ENCODE measurements at places on chromosomes 6 and 20.

DNA sequence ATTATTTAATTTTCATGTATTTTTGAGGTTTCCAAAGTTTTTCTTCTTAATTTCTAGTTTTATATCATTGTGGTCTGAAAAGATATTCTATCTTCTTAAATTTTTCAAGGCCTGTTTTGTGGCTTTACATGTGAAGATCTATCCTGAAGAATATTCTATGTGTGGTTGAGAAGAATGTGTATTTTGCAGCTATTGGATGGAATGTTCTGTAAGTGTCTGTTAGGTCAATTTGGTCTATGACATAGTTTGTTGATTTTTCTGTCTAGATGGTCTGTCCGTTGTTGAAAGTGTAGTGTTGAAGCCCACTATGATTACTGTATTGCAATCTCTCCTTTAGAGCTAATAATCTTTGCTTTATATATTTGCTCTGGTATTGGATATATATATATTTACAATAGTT lies 125.7 kb downstream of the CRYBG1 start:
- no peak for DNase-seq

DNA sequence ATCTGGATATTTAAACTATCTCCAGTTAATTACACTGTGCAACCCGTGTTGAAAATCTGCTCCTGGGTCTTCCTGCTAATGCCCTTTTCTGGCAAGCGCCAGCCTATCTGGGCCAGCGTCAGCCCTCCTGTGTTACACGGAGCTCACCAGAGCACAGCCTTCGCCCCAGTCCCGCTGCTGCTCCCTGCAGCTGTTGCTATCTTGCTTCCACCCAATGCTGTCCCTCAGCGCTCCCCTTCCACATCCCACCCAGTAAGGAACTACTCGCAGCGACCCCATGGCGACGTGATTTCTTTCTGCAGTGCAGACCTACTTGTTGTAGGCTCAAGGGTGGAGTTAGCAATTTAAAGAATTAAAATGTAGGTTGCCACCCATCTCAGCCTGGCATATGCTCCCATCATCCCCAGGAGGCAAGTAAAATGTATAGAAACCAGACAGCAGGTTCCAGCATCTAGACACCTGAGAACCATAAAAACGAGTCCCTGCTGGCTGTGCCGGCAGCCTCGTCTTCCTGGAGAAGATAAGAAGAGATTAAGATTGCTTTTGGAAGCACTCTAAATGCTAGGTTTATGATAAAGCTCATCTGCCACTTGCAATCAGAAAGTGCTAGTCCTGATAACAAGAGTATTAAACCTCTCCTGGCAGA lies 254.3 kb upstream of the FOXQ1 start:
- no peak for DNase-seq

DNA sequence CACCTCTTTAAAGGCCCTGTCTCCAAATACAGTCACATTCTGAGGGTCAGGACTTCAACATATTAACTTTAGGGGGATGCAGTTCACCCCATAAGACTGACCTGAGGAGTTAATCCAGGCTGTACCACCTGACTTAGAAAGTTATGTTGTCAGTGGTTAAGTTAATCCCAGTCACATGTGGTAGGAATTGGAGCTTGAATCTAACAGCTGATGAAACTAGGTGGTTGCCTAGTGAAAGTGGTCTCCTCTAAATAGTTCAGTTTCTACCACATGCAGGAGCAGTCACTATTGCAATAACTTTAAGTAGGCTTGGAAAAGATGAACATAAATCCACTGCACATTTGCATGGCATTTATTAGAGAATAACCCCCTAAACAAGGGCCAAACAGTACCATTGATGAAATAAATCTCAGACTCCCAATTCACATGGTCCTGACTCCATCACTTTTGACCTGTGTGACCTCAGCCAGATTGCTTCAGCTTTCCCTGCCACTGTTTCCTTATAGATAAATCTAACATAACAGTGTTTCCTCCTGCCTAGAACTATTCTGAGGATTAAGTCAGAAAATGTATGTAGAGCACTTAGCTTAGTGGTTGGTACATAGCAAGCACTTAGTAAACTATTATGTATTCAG lies 20.1 kb downstream of the SAMD5 start:
- no peak for DNase-seq

DNA sequence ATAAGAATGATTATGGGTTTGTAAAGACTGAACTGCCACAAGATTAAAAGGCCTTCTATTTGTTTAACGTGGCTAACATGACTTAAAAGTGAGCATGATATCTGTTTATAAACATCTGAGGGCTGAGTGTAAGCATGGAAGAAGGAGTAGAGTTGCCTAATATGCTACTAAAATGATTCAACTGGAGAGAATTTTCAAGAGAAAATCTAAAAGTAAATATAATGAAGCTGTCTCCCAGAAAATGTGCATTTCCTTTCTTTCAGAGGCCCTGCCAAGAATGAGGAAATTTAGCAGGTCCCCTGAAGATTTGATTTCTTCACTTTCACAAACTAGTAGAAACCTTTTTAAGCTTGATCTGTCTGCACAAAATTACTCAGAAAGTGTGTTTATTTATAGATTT lies 4.2 kb upstream of the EYA4 start:
- no peak for DNase-seq

DNA sequence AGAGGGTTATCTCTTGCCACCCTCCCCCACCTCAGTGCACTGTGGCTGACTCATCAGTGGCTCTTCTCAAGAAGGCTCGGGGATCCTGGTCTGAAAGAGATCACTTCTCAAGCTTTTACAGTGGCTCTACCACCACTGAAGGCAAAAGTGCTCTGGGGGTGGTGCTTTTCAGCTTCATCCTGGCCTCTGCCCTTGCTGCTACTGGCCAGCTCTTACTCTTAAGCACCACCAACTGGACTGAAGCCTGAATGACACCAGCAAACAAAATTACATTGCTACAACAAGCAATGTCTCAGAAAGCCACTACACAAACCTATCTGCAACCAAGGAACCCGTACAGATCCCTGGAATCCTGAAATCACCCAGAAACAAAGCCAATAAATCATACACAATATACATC lies 402.1 kb downstream of the EPHA7 start:
- no peak for DNase-seq

DNA sequence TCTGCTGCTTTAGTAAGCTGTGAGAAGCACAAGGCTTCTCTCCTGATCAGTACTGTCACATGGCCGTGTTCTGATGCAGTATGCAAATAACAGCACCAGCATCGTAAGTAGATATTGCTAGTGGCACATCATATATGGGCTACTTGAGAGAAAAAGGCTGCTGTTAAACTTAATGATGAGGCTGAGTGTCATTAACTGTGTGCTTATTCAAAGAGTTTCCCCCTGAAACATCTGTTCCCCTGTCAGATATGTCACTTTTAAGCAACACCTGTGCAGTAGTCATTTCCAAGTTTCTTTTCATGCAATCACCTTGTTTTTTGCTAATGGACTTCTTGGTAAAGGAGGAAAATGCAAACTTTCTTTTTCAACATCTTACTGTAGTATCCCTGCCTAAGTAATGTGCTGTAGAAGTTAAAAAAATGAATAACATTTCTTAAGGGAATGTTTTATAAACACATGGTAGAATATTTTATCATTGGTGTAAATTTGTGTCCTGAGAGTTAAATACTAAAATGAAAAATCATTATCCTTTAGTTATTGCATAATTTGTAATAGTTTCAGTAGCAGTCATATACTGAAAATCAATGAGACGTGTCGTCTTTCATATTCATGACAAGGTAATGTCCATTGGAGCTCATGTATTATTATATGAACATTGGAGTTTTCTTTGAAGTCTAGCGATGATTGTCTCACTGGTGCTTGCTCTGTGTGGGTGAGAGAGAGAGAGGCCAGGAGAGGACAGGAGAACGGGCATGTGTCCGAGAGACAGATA lies 366.3 kb downstream of the CDKAL1 start:
- no peak for DNase-seq

DNA sequence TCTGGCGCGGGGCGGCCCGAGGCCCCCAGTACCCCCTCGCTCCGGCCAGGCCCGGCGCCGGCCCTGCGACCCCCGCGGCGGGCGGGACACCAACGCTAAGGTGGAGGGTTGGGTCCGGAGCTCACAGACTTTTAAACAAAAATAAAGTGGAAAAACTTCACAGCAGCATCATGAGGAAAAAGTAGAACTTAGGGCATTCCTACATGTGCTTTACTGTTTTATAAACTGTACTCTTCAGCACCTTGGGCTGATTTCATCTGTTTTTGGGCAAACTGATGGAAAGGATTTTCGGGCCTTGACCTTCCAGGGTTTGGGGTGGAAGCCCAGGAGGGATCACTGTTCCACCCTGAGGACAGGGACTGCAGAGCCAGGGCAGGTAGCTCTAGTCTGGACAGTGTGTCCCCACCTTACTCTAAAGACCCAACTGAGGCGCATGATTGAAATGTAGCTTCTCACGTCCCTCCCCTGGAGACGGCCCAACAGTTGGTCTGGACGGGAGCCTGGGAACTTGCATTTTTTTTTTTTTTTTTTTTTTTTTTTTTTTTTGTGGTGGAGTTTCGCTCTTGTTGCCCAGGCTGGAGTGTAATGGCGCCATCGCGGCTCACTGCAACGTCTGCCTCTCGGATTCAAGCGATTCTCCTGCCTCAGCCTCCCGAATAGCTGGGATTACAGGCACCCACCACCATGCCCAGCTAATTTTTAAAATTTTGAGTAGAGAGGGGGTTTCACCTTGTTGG lies 740 bp downstream of the NELFCD start:
- DNase-seq: peak; percentile 31

Measured in A549 (cell line).